B cell (primary cell): ENCODE measurements at places on chromosomes 5 and 9. TPM values are rescaled to one million over a fixed set of nuclear protein-coding genes. Genes with fewer than 3 reads are reported as not detected.

The LECT2 gene
- polyA plus RNA-seq: not detected in 2 replicates

The SPAG8 gene
- 1.6 and 2.0 TPM in 2 replicates for polyA plus RNA-seq

The RORB gene
- polyA plus RNA-seq: 0.01 and 0.09 TPM in 2 replicates

The TAS2R1 gene
- not detected in 2 replicates for polyA plus RNA-seq

The LHX2 gene
- 0.66 TPM in 1 of 2 replicates, not detected in the other for polyA plus RNA-seq

The TAF11L8 gene
- not detected in 2 replicates for polyA plus RNA-seq

The DNAJC25 gene
- polyA plus RNA-seq: 3.1 and 8.6 TPM in 2 replicates

GRCh38 chr5:53515988-53516387, 35.6 kb downstream of the FST start:
- DNase-seq: no peak

DNA sequence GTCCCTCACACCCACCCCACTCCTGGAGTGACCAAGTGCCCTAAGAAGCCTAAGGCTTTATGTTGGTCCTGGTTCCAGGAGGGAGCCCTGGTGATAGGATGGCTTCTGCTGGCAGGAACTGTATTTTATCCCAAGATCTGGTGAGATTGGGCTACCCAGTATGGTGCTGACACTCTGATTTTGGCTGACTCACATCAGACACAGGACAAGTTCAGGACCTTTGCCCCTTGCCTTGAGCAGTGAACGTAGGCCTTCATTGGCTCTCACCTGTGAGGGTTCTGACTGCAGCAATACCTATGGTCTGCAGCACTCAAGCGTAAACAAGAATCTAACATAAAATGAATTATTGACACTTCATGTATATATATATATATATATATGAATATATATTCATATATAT, 25.0 kb downstream of the BHMT start:
- no peak for DNase-seq

GRCh38 chr9:69273161-69273560, 51.9 kb upstream of the ENTREP1 start:
- no peak for DNase-seq

DNA sequence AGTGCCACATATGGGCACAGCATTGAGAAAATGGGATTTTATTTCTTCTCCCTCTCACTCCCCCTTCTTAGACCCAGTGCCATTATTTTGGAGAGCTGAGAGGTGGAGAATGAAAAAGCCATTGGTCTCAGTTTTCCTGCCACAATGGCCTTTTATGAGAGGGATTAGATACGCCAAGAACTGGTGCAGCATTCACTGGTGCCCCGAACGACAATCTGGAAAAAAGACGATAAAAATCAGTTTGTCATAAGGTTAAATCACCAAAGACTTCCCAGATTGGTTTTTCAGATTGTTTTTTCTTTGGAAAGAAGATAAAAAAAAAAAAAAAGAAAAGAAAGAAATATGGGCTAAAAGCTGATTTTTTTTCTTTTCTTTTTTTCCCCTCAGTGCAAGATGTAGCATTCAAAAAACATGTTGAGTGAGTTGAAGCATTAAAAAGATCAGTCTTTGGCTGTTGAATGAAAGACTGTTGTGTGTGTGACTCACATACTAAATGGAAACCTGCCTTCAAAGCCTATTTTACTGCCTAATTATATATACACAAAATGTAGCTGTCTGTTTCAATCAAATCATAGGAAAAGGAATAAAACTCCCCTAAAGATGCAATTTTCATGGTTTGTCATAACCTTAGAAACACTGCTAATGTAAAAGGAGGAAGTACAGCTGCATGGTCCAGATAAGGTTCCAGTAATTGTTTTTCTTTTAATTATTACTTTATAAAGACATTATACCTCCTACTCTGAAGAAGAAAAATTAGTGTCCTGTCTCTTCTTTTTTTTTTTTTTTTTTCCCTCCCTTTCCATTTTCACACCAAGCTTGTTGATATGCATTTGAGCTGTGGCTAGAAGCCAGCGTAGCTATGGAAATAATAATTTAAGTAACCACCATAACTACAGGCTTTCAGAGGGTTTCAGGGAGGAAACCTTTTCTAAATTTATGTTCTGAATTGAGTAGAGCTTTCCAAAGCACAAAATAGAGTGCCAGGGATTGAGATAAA, 27.2 kb upstream of the ZNF608 start:
- DNase-seq: no peak

DNA sequence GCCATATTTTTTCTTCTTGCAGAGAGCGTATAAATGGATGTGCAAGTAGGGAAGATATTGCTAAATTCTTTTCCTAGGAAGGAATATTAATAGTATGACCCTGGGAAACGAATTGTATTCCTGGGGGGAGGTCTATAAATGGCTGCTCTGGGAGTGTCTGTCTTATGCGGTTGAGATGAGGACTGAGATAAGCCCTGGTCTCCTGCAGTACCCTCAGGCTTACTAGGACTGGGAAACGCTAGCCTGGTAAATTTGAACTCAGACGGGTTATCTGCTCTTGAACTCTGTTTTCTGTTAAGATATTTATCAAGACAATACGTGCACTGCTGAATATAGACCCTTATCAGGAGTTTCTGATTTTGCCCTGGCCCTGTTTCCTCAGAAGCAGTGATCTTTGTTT, 1126.4 kb upstream of the C9orf72 start:
- DNase-seq: no peak
